ENCODE measurements at places on chromosomes 2 and 18.

- DNase-seq, result peak; percentile 3
Measured at GRCh38 chr2:197674060-197674459, 1.3 kb downstream of the RFTN2 start.

GRCh38 chr18:21557607-21558253 lies 42.8 kb downstream of the ESCO1 start:
- DNase-seq, result no peak

DNA sequence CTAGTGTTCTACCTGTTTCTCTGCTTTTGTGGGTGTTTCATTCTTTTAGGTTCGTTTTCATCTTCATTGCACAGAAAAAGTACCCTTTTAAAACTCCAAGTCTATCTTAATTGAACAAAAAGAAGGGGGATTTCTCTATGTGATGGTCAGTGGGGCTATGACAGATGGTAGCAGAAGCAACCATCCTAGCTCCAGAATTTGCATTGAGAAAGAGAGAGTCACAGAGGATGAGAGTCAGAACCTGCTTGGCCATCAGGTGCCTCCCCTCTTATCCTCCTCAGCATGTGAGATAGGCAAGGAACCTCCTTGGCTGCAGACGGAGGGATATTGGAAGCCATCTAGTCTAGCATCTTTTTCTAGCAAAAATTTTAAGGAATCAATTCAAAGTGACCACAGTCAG lies 398.0 kb upstream of the DCC start:
- DNase-seq, result no peak

DNA sequence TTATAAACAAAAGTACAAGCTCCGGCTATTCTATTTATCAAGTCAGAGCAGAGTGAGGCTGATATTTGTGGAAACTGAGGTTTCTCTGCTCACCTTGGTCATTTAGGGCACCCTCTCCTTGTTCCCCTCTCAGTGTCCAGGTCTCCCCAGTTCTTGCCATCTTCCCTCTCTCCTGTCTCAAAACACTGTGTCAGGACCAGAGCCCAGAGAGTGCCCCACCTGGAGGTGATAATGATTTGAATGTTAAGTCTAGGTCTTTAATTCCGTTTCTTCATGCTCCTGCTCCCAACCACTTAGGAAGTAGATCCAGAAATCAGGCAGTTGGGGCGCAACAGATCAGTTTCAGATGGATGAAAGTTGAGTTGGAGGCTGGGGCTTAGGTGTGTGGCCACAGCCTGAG lies 9.2 kb upstream of the ADCY3 start:
- DNase-seq, result no peak

DNA sequence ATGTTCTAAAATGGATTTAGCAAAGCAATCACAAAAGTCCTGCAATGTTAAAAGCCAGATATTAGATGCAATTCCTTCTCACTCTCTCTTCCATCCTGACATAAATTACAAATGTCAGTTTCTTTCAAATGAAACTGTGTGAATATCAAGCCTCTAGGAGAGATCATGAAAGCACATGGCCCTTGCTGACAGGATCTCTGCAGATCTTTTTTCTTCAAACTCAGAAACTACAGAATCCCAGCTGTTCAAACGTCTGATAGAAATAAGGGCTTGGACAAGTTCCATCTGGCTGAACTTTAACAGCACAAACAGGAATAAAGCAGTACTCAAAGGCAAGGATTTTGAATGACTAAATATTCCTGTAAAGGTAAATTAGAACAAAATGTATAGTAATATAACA lies 47.6 kb downstream of the PDE1A start:
- DNase-seq, result no peak

DNA sequence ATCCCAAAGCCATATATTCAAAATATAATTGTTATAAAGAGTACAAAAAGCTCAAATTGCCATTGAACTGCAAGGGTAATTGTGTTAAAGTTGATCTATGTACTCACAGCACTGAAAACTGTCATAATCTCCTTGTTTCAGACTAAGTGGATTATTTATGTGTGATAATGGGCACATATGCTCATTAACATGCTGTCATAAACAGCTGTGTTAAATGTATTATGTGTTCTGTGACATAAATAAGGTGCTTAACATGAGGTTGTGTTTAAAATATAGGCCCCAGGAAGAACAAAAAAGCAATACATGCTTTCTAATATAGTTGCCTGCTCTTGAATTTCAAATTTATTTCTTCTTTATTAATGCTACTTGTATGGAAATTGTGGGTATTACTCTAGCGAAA lies 409.5 kb downstream of the DCC start:
- no peak for DNase-seq

DNA sequence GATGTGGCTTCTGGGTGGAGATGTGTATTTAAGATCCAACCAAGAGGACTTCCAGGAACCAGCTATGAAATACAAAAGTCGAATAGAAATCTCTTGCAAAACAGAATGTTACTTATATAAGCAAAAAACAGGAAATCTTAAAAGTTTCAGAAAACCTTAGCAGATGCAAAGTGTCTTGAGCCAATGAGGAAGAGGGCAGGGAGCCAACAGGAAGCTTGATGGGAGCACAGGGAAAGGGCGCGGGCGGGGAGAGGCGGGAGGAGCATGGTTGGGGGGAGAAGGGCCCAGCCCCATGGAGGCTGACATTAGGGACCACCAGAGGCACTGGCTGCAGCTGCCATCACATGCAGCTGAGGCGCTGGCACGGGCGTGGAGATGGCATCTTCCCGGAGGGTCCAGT lies 203.3 kb downstream of the SNTG2 start:
- no peak for DNase-seq

Measured in amygdala (tissue), 56 donors.